CMK (cell line): ENCODE measurements at places on chromosomes 16 and 17.

DNA sequence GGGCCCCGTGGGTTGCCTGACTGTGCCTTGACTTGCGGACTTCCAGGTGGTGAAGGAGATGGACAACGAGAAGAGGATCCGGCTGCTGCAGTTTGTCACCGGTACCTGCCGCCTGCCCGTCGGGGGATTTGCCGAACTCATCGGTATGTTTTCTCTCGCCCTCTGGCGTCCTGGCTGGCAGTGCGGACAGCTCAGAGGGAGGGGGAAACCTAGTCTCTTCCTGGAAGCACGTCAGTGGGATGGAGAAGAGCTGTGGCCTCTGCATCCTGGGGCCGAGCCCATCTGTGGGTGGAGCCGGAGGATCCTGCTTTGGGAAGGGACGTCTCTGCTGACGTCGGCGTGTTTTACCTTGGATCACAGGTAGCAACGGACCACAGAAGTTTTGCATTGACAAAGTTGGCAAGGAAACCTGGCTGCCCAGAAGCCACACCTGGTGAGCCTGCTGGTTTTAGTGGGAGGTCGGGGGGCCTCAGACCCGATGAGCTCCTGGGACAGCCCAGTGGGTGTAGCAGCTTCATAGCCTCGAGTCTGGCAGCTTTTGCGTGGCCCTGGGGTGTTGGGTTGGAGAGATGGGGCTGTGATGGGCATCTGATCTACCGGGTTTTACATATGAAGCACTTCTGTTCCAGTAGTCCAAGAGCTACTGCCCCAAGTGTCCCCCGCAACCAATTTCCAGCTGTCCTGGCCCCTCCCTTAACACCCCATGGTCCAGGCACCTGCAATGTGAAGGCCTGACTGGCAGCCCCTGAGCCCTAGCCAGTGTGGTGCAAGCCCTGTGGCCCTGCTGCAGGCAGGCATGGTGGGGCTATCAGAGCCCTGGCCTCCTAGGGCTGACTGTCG, 11.9 kb upstream of the CLEC18A start:
- DNase-seq = no peak

DNA sequence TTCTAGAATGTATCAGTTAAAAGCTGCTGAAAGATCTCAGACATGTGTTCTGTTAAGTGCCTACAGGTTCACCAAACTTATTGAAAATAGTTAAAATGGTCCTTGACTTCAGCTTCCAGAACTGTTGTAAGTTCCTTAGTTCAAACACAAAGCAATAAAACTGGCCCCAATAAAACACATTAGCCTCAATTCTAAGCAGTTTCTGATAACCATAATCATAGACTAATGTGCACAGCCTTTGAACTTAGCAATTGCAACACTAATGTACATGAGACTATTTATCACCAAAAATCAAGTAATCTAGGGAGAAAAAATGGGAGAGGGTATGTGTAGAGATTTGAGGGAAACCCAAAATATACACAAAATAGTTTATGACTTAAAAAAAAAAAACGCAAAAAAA, 15.4 kb downstream of the PIGL start:
- DNase-seq = no peak

- DNase-seq = no peak
Observed at GRCh38 chr17:15265131-15265530, at the start of gene PMP22. Gene PMP22 (minus strand): TSS chr17:15265326. CDS start chr17:15260727, 4,599 bp downstream.

- DNase-seq = no peak
Observed at GRCh38 chr16:50736448-50736847, 5.4 kb upstream of the CYLD start.

GRCh38 chr16:20613481-20614185, 37.5 kb upstream of the ACSM2B start:
- DNase-seq = no peak

- no peak for DNase-seq
Observed at GRCh38 chr16:90012991-90013745, 6.1 kb downstream of the DBNDD1 start.

GRCh38 chr16:15834502-15834901, 22.3 kb downstream of the MYH11 start:
- no peak for DNase-seq

GRCh38 chr16:9378876-9379275, 287.4 kb downstream of the HAPSTR1 start:
- DNase-seq = no peak

DNA sequence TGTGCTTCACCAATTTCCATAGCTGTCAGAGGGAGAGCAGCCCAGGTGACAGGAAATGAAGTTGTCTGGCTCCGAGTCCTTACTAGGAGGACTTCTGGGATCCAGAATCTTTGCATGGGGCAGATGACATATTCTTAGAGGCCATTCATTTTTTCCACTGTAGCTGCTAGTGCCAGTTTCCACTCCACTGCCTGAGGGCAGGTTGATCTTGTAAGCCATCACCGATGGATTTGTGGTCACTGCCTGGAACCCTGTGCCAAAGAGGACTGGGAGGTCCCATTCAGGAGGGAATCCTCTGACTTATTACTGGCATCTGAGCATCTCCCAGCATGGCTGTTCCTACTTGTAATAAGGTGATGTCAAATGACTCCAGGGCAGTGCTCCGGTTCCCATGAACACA, 144.1 kb upstream of the KCNJ18 start:
- no peak for DNase-seq

DNA sequence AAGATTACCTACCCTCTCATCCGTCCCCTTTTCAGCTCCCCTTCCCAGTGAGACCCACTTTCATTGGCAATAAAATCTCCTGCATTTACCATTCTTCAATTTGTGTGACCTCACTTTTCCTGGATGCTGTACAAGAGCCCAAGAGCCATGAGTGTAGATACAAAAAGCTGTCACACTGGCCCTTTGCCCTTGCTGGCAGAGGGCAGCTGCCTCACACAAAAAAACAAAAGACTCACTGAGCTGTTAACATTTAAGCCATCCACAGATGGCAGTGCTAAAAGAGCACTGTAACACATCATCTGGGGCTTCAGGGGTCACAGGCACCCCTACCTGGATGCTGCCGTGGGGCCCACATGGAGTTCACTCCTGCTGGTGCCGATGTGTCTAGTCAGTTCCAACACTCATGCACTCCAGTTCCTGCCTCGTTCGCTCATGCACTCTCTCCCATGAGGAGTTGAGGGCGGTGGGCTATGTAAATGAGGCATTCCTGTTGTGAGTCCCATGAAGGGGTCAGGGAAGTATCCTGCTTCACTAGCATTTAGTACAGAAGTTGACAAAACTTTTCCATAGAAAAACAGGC, 123.1 kb downstream of the CA10 start:
- no peak for DNase-seq

DNA sequence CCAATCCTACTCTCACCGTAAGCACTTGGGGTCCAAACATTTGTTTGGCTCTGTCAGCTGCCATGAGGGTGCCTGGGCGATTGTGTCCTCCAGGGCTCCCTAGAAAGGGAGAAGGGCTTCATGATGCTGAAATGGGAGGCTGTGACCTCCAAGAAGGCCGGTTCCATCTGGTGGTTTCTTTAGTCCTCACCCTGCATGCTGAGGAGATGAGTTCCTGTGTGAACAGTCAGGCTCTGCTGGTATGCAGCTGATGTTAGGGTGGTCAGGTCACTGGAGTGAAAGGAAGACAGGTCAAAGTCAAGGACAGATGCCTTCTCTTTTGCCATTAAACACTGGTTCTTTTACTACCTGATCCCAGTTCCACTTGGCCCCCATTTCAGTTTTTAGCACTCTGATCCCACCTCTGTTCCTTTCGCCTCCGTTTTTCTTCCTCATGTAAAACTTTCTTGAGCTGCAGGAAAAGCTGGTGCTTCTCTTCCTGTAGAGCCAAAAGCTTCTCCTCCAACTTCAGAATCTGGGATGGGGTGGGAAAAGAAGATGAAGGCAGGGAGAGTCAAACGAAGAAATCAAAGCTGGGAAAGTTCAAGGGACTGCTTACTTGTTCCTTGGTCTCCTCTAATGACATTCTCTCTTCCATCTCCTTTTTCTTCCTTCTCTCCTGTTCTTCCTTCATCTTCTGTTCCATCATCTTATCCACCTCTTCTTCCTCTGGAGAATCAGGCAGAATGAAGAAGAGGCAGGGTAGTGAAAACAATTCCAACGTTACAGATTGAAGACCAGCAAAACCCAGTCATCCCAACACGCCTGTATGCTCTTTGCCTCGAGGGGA, 1.1 kb downstream of the GPS2 start:
- no peak for DNase-seq

DNA sequence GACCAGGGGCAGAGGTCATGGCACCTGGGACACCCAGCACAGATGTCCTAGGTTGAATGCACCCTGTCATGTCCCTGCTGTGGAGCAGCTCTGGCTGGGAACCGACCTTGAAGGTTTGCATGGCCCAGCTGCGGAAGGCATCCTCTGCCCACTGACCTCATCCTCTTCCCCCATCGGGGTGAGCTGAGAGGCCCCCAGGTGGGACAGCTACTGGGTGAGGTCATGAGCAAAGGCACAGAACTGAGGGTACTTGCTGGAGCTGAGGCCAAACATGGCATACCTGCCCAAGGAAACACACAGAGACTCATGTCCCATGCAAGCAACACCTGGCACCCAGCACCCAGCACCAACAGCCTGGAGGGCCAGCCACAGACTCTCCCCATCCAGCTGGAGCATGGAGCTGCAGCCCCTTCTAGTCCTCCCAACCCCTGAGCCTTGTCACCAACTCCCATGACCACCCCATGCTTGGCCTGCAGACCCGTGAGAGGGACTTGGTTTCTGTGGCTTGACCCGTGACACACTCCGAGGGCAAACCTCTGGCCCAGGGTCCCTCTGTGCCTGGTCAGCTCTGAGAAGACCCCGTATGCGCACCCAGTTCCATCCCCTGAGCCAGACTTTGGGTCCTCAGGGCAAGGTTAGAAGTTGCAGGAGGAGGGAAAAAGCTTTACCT, 33.1 kb downstream of the LGALS9 start:
- no peak for DNase-seq

DNA sequence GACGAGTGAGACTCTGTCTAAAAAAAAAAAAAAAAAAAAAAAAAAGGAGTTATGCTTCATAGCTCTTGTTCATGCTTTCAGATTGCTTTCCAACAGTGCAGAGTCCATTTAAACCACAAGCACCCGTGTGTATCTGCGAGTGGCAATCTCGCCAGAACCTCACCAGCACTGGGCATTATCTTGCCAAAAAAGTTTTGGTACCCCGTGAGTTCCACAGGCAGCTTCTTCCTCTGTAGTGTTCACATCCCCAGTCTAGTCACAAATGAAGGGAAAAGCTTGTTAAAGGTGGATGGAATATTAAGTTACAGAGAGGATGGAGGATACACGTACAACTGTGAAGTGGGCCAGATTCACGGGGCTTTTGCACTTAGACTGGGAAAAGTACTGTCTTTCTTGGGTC, 33.5 kb downstream of the WSB1 start:
- no peak for DNase-seq

GRCh38 chr17:27456681-27457359, 572 bp downstream of the KSR1 start:
- no peak for DNase-seq

DNA sequence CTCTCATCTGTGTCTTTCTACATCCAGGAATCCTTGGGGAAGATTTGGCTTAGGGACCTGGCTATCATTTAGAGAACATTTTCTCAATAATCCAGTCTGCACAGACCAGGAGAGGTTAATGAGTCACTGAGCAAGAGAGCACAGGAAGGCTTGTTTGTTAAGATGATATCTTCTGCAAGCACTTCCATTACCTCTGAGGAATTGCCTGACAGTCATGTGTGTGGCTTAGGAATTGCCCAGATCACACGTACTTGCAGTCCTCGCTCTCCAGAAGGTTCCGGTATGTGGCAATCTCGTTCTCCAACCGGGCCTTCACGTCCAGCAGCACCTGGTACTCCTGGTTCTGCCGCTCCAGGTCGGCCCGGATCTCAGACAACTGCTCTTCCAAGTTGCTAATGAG, 3.3 kb downstream of the KRT37 start:
- no peak for DNase-seq

DNA sequence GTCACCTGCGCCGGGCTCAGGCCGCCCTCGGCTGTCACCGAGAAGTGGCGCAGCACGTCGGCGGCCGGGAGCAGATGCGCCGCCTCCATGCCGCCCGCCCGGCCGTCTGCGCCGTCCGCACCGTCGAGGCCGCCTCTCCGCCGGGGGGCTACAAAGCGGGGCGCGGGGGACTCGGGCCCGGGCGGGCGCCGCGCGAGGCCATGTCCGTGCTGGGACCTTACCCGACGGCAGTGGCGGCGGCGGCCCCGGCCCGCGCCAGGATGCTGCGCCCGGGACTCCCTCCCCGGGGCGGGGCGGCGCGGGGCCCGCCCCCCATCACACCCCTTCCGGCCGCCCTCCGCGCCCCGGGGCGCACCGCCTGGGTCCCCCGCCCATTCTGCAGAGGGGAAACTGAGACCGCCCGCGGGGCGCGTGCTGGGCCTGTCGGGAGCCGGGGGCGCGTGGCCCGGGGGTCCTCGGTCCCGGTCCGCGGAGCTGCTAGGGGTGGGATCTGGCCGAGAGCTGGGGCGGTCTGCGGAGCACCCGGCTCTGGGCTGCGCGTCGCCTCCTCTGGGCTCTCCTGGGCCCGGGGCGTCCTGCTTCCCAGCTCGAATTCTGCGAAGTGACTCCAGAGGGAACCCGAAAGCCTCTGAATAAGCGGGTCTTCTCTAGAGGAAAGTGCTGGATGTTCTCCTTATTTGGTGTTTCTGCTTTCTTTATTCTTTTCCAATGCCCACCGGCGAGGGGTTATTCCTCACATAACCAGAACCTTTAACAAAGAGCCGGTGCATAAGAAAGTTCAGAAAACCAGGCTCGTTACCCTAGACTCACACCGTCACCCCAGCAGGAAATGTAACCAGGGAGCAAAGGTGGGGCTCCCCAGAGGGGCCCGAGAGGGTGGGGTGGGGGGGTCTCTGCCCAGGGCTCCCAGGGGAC, at the start of gene ATP2A3:
ATP2A3 (minus strand) TSS at position 235 of the 915 bp plus-strand sequence; CDS start at position 89, 146 bp downstream.
- no peak for DNase-seq

GRCh38 chr16:86533767-86534351, 21.2 kb downstream of the MTHFSD start:
- DNase-seq = no peak

- DNase-seq = no peak
Observed at GRCh38 chr16:56869513-56870275, 4.7 kb downstream of the SLC12A3 start.

- DNase-seq = no peak
Observed at GRCh38 chr17:63967953-63968352, 4.8 kb downstream of the SCN4A start.

- DNase-seq = no peak
Observed at GRCh38 chr16:15493466-15494180, 59.2 kb downstream of the BMERB1 start.

- DNase-seq = no peak
Observed at GRCh38 chr16:83723244-83723643, 84.5 kb upstream of the HSBP1 start.

GRCh38 chr16:47141773-47142485, 1.8 kb downstream of the NETO2 start:
- DNase-seq = no peak

- DNase-seq = no peak
Observed at GRCh38 chr16:5884339-5884738, 786.7 kb upstream of the EEF2KMT start.

DNA sequence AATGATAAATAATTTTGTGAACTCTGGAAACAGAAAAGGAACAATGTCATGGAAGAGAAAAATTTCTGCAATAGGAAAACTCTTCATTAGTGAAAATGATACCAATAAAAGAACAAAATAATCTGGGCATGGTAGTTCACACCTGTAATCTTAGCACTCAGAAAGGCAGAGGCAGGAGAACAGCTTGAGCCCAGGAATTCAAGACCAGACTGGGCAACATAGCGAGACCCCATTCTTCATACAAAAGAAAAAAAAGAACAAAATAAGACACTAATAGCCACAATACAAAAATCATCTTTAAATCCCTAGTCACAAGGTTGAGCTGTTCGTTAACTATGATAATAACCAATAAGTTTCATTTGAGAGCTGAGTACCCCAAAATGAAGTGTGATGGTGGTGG, 8.6 kb downstream of the POLG2 start:
- no peak for DNase-seq
